ENCODE measurements at places on chromosomes 5 and 9.

- no peaks in the 10 kb centered on the region for H3K36me3 ChIP-seq
- no peak overlapping the region for H3K27ac ChIP-seq
- no peak overlapping the region for H3K4me3 ChIP-seq
- DNase-seq, result no peak
- peaks cover 5% of the 10 kb centered on the region for H3K4me1 ChIP-seq
Observed at GRCh38 chr5:66718374-66719002, 122.3 kb downstream of the MAST4 start.

DNA sequence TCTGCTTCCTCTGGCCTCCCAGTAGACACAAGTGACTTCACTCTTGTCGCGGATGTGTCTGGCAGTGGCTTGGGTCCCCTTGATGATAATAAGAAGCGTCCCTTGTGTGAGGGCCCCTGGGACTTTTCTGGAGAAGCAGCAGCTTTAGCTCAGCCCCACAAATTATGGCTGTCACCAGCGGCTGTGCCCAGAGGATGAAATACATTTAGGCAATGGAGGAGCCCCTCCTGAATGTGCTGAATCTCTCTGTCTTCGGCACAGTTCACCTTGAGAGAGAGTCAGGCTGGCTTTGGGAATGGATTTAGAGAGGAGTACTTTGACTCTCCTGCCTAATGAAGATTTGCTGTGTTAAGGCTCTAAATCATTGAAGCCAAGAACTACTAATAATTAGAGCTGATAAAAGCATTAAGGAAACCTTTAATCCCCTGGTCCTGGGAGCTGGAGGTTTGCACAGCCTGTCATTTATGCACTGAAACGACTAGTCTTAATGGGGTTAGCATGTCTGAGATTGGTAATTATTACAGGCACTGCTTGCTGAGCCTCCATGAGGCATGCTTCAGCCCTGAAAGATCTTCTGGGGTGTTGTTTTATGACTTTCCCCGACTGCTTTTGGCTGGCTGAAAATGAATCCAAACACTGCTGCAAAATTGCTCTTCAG, 127.0 kb downstream of the TENT4A start:
- H3K4me1 ChIP-seq, result no peaks in the 10 kb centered on the region
- H3K36me3 ChIP-seq, result no peaks in the 10 kb centered on the region
- H3K27me3 ChIP-seq, result peaks cover 12% of the 10 kb centered on the region
- H3K27ac ChIP-seq, result no peak overlapping the region
- DNase-seq, result no peak
- no peak overlapping the region for H3K4me3 ChIP-seq

DNA sequence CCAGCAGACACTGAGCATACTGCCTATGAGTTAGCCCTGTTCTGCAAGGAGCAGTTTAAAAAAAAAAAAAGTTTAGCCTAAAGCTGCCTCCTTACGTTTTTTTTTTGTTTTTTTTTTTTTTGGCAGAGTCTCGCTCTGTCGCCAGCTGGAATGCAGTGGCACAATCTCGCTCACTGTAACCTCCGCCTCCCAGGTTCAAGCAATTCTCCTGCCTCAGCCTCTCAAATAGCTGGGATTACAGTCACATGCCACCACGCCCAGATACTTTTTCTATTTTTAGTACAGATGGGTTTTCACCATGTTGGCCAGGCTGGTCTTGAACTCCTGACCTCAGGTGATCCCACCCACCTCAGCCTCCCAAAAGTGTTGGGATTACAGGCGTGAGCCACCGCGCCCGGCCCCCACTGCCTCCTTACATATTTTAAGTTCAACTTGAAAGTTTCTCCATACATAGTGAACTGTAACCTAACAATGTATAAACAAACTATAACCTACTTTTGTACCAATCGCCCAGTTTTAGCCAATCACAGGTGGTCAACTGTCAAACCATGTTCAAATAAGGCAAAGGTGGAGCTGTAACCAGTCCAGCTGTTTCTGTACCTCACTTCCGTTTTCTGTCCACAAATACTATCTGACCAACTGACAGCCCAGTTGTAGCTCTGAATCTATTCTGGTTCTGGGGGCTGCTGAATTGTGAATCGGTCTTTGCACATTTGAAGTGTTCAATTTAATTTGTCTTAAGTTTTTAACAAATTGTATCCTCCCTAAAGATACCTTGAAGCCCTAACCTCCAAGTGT, 17.1 kb downstream of the GKAP1 start:
- no peak overlapping the region for H3K27ac ChIP-seq
- no peak overlapping the region for H3K4me3 ChIP-seq
- no peak for DNase-seq
- H3K27me3 ChIP-seq, result no peaks in the 10 kb centered on the region
- no peaks in the 10 kb centered on the region for H3K4me1 ChIP-seq
- peaks cover 15% of the 10 kb centered on the region for H3K36me3 ChIP-seq

DNA sequence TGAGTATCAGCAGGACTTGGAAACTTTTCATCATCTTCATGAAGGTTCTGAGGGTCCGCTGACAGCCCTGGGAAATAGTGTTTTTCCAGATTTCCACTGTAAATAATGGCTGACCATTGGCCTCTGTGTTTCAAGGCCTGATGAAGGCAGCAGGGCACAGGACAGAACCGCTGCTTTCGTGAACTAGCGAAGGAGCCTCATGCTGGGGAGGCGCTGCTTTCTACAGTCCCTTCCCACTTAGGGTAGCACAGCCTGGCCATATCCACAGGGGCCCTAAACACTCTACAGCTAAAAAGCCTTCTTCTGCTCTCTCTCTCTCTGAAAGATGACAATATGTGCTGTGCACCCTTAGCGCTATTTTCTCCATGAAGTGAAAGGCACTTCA, 118.2 kb downstream of the MED27 start:
- peaks cover 10% of the 10 kb centered on the region for H3K4me1 ChIP-seq
- H3K27me3 ChIP-seq, result no peaks in the 10 kb centered on the region
- no peak for DNase-seq
- H3K36me3 ChIP-seq, result peaks cover 11% of the 10 kb centered on the region
- H3K4me3 ChIP-seq, result no peak overlapping the region

GRCh38 chr5:37133939-37134338, 115.2 kb downstream of the CPLANE1 start:
- peak overlapping the region; percentile 54 for H3K27ac ChIP-seq
- peaks cover 4% of the 10 kb centered on the region for H3K4me1 ChIP-seq
- peaks cover 82% of the 10 kb centered on the region for H3K36me3 ChIP-seq
- no peak overlapping the region for H3K4me3 ChIP-seq
- no peaks in the 10 kb centered on the region for H3K27me3 ChIP-seq

DNA sequence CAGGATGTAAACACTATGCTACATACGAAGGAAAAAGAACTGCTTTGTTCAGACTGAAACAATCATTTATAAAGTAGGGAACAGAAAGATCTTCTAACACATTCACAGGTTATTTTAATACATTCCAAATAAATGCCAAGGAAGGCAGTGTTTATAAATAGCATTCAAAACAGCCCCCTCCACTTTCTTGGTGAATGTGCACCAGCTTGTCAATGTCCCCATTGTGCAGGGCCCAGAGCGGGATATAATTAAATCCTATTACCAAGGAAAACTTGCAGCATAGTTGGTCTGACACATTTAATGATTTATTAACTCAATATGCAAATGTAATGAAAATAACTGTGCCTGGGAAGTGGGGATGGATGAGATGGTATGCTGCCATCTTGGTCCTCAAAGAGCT, 135.9 kb upstream of the RAD23B start:
- H3K27me3 ChIP-seq, result no peaks in the 10 kb centered on the region
- H3K36me3 ChIP-seq, result no peaks in the 10 kb centered on the region
- no peak overlapping the region for H3K27ac ChIP-seq
- H3K4me1 ChIP-seq, result peaks cover 6% of the 10 kb centered on the region
- no peak for DNase-seq

DNA sequence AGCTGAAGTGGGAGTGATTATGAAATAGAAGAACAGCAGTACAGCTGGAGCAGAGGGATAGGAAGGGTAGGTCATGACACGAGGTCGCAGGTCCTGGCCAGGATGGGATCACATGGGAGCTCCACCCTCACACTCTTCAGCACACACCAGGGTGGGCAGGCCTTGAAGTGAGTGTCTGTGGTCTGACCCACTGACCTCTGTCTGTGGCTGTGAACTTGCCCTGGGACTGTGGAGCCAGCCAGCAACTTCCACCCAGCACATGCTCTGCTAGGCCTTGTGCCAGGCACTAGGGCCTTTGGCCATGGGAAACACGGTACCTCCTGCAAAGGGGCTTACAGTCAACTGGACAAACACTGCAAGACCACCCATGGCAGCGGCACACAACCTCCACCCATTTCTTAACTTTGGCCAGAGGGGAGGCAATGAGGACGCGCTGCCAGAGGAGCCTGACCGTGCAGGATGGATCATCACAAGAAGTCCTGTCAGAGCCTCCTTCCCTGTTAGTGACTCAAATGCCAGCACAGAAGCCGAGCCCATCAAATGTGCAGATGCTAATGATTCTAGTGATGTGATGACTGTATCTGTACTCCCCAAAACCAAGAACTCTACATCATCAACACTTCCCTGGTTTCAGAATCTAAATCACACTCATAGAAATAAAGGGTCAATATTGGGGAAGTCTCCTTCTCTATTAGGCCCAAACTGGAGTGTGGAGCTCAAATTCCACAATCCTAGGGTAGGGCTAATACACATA, 113.6 kb downstream of the DPYSL3 start:
- H3K27ac ChIP-seq, result no peak overlapping the region
- peaks cover 11% of the 10 kb centered on the region for H3K4me1 ChIP-seq
- H3K4me3 ChIP-seq, result no peak overlapping the region

GRCh38 chr5:133303298-133303697, 251.5 kb downstream of the HSPA4 start:
- no peaks in the 10 kb centered on the region for H3K27me3 ChIP-seq
- no peak overlapping the region for H3K27ac ChIP-seq
- DNase-seq, result no peak

DNA sequence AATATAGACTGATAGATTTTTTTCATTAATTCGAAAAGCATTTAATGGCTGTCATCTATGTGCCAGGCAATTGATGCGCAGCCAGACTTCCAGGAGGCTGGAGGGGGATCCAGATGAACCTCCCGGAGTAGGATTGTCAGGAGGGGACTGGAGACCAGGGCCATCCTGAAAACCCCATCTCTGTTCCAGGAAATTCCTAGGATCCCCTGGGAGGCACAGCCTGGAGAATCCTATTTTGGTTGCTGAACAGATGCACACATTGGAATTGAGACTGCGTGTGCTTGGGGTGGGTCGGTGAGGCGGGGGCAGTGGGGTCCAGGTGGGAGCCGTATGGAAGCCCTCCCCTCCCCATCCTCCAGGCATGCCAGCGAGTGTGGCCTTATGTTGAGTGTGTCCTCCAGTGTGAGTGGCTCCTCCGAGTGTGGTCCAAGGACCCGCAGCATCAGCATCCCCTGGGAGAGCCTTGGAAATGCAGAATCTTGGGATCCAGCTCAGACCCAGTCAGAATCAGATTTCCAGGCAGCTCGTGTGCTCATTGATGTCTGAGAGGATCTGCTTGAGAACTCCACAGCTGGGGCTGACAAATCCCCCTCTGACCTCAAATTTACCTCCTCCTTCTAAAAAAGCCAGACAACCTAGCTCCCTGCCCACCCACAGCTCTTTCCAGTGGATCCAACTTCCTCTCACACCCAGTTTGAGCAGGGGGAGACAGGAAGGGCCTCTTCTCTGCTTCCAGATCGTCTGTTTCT, 38.7 kb downstream of the ROPN1L start:
- no peak for DNase-seq
- peaks cover 13% of the 10 kb centered on the region for H3K4me1 ChIP-seq
- peak overlapping the region; percentile 37 for H3K27ac ChIP-seq
- no peaks in the 10 kb centered on the region for H3K27me3 ChIP-seq
- no peaks in the 10 kb centered on the region for H3K36me3 ChIP-seq

GRCh38 chr5:173680660-173681242, 64.3 kb upstream of the BOD1 start:
- no peaks in the 10 kb centered on the region for H3K4me1 ChIP-seq
- no peak for DNase-seq
- H3K27me3 ChIP-seq, result no peaks in the 10 kb centered on the region
- H3K27ac ChIP-seq, result no peak overlapping the region
- H3K4me3 ChIP-seq, result no peak overlapping the region
- no peaks in the 10 kb centered on the region for H3K36me3 ChIP-seq

DNA sequence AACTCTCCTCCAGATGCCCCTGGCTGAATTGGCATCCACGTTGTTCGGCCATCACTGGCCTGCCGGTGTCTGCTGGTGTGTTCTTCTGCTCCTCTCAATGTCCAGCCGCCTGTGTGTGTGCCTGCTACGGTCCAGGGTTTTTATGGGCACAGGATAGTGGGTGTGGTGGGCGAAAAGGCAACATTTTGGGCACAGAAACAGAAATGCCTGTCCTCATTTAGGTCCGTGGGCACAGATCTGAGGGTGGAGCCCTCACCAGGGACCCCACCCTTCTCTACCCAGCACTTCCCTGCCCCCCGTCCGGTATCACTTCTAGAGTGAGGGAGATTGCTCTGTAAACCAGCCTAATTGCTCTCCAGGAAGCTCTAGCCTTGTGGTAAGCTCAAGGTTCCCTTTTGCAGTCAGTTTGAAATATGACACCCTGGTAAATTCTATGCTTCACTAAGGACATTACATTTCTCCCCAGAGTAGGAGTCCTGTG, 410.1 kb downstream of the MAT2B start:
- peaks cover 23% of the 10 kb centered on the region for H3K4me1 ChIP-seq
- H3K36me3 ChIP-seq, result peaks cover 3% of the 10 kb centered on the region
- H3K27ac ChIP-seq, result peak overlapping the region; percentile 2

DNA sequence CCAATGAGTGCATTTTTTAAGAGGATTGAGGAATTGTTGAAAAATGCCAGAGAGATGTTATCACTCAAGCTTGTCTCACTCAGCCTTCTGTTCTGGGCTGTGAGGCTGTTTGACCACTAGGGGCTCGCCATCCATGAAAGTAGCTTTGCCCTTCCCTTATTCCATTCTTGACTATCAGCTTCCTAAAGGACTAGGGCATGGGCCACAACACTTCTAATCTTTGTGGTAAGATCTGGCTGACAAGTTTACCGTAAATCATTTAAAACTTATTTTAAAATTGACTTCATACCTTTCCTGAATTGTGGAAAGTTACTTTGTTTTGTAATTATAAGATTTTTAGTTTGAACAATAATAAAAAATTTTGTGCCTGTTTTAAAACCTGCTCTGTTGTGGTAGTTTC, 49.5 kb downstream of the TJP2 start:
- H3K27ac ChIP-seq, result peak overlapping the region; percentile 81
- H3K36me3 ChIP-seq, result peaks cover 25% of the 10 kb centered on the region
- H3K4me3 ChIP-seq, result no peak overlapping the region

- no peaks in the 10 kb centered on the region for H3K4me1 ChIP-seq
- no peak for DNase-seq
- H3K36me3 ChIP-seq, result peaks cover 46% of the 10 kb centered on the region
- no peak overlapping the region for H3K27ac ChIP-seq
- no peak overlapping the region for H3K4me3 ChIP-seq
Observed at GRCh38 chr5:1823381-1824034, 22.3 kb downstream of the NDUFS6 start.

GRCh38 chr5:96148376-96148775, 186.7 kb upstream of the ELL2 start:
- no peak overlapping the region for H3K27ac ChIP-seq
- H3K4me1 ChIP-seq, result peaks cover 28% of the 10 kb centered on the region
- H3K4me3 ChIP-seq, result no peak overlapping the region
- no peak for DNase-seq

DNA sequence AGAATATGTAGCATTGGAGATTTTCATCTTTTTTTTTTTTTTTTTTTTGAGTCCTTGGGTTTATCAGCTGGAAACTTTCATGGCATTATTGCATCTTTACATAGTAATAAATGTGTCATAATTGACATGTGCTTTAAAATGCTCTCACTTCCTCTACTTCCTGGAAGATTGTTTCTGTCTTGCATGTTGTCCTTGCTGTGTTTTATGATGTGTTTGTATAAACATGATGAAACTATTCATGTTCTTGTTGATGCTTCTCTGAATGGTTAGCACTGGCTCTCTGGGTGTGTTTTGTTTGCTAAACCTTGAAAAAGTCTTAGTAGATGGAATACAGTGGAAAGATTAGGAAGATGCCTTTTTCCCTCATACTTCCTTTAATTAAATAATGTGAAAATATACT, 87.9 kb downstream of the IQGAP2 start:
- H3K27ac ChIP-seq, result no peak overlapping the region
- H3K27me3 ChIP-seq, result no peaks in the 10 kb centered on the region
- no peak for DNase-seq
- H3K4me1 ChIP-seq, result peaks cover 12% of the 10 kb centered on the region
- no peak overlapping the region for H3K4me3 ChIP-seq
- H3K36me3 ChIP-seq, result no peaks in the 10 kb centered on the region

All from mesothelial cell of epicardium (in vitro differentiated cells).